ENCODE measurements at places on chromosomes 7 and 10.
A peak's percentile ranks its signal among the peaks of the same experiment; 100 is the strongest.

DNA sequence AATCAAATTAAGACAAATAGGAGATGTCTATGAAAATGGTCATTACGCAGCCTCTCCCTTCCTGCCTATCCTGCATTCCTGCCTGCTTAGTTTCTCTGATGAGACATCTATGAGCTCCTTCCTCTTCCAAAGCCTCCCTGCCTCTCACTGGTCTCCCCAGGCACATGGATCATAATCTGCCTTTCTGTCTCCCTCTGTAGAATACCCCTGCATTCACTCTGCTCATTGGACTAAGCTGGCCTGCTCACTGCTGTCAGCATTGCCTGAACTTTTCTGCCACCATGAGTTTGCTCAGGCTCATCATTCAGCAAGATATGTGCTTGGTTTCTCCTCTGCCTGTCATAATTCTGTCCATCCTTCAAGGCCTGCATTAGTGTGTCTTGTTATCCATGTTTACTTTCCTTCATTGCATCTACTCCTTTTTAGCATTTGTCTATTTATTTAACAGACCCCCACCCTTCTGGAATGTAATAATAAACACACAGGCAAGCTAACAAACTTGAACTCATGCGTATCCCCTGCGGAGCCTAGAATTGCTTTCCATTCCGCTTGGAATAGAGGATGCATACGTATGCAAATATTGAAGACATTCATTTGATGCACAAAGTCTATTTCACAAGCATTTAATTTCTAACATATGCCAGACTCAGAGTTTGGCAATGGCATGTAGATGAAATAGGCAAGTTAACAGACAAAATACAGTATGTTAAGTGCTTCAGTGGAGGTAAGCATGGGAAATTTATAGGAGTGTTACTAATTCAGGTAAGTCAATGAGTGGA lies 88.3 kb downstream of the PTPRZ1 start:
- peak; percentile 91 for DNase-seq

- no peak for DNase-seq
These were observed 33.3 kb upstream of the COL13A1 start for GRCh38 chr10:69768386-69768785.

DNA sequence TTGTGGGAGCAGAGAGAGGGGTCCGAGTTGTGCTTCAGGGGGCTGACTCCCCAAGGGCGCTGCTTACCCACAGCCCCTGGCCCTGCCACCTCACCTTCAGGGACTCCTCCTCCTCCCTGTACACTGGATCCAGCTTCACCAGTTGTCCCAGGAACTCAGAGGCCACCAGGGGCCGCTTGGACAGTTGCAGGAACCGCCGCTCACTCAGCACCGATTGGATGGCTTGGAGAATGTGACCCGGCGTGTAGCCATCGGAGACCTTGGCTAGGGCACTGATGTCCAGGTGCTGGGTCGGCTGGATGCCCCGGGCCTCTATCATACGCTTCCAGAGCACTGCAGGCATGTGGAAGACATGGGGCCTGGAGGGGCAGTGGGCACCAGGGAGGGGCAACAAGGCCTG lies 4.5 kb upstream of the ASB10 start:
- no peak for DNase-seq

DNA sequence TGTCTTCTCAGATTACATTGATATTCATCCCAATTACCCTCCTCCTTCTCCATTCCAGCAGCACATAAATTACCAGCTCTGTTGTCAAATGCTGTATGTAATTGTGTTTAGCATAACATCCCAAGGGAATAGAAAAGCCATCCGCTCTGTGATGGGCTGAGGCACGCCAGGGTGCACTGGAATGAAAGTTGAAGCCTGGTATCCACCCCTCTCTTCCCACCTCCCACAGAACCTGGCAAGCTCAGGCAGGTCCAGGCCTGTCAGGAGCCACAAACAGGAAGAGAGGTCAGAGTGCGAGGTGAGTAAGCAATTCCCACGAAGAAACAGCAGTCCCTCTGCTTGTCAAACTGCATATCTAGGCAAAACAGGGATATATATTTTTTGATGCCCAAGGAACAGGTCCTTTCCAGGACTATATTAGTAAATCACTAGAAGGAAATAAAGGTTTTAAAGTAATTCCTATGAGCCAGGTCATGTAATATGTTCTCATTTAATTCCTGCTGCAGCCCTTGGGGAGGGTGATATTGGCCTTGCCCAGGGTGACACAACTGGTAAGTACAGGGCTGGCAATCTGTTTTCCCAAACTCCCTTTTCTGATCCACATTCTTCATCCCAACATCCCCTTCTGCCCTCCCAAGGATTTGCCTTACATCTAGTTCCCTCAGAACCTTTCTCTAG lies 155.6 kb upstream of the GHITM start:
- peak; percentile 7 for DNase-seq

DNA sequence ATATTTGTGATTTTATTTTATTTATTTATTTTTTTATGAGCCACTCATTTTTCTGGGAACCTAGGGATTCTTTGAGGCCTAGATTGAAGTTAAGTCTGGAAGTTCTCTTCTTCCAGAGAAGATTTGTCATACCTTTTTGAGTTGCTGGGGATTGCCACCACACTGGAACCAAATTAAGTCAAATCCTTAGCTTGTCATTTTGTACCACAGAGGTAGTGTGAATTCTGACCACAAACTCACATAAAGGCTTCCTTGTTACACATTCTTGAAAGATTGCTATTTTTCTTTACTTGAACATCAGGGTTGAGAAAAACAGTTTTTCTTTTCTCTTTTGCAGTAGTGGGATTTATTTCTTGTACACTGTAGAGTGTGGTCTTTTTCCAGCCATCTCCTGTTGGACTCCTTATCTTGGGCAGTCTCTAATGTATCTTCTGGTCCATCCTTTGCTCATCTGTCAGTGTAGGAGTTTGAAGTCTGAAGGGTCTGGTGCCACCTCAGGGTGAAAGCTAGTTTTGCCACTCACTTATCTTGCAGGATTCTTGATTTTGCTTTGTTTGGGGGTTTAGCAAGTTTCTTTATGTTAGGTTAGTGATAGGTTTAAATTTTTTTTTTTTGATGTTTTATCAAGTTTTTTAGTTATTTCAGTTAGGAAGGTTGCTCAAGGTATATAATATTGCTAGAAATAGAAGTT lies 24.8 kb downstream of the PCBD1 start:
- DNase-seq: peak; percentile 22

- DNase-seq: no peak
These were observed 504.6 kb upstream of the MKI67 start for GRCh38 chr10:128630787-128631252.

GRCh38 chr7:1639071-1639470 lies 31.0 kb upstream of the ELFN1 start:
- DNase-seq: no peak

- DNase-seq: no peak
These were observed 6.9 kb downstream of the TMEM60 start for GRCh38 chr7:77791336-77791735.

- peak; percentile 50 for DNase-seq
These were observed 103.3 kb downstream of the FAM107B start for GRCh38 chr10:14671386-14671831.

- peak; percentile 44 for DNase-seq
These were observed 591 bp downstream of the BZW2 start for GRCh38 chr7:16646472-16647072.

DNA sequence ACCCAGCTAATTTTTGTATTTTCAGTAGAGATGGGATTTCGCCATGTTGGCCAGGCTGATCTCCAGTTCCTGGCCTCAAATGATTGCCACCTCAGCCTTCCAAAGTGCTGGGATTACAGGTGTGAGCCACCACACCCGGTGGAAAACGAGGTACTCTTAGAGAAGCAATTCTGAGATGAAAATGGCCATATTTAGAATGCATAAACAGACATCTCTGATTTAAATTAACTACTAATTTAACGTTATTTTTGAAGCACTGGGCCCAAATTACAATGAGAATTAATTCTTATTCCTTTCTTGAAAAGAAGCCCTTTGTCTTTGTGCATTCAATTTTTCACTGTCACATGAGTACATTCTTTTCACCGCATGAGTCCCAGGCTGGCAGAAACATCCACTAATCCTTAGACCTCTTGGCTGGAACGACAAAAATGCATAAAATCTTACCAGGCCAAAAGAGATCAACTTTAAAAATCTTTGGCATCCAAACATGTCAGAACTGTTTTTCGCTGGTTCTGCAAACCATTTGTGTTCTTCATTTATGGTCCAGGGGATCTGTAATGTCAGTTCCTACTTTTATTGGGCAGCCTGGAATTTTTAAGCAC lies 60.1 kb upstream of the CAPZA2 start:
- DNase-seq: peak; percentile 88

- DNase-seq: peak; percentile 49
These were observed 155.2 kb downstream of the MBL2 start for GRCh38 chr10:52617346-52617745.

DNA sequence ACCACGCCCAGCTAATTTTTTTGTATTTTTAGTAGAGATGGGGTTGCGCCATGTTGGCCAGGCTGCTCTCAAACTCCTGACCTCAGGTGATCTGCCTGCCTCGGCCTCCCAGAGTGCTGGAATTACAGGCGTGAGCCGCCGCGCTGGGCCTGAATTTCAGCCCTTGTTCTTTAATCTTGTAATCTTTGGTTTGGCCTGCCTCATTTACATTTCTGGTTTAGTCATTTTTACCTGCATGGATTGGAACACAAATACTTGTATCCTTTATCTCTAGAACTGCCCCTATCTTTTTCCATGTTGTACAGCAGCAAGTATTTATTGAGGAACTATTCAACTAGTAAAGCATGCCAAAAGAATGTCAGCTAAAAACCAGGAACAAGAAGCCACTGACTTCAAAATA lies 195.6 kb upstream of the FRMD4A start:
- DNase-seq: no peak

DNA sequence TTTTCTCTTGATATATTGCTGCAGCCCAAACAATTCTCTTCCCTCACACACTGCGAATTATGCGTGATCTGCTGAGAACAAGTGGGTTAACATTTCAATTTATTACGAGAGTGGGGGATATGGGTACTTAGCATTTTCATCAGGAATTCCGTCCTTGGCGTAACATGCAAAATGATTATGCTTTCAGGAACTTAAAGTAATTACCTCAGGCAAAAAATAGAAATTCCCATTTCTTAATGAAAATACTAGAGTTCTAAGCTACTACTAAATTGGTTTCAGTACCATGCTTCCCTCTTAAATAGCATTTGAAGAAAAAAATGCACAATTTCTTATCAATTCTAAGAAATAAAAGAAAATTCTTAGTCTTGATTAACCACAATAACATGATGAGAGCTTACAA lies 213.5 kb downstream of the GPAM start:
- no peak for DNase-seq

- no peak for DNase-seq
These were observed 130.3 kb downstream of the HECW1 start for GRCh38 chr7:43242628-43243255.

GRCh38 chr7:128963327-128963757 lies 25.6 kb downstream of the IRF5 start:
- peak; percentile 41 for DNase-seq

DNA sequence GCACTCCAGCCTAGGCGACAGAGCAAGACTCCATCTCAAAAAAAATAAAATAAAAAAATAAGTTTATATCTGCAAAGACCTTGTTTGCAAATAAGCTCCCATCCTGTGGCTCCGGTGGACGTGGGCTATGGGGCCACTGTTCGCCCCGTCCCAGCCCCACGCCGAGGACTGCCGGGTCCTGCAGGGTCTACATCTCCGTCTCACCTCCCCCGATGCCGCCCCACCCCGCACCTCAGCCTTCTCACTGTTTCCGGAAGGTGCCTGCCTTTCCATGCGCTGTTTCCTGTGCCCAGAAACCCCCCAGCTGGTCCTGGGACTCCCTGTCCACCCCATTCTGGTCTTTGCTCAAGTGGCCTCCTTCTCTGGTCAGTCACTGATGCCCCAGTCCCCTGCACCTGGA lies 5.0 kb upstream of the INTS1 start:
- DNase-seq: no peak

DNA sequence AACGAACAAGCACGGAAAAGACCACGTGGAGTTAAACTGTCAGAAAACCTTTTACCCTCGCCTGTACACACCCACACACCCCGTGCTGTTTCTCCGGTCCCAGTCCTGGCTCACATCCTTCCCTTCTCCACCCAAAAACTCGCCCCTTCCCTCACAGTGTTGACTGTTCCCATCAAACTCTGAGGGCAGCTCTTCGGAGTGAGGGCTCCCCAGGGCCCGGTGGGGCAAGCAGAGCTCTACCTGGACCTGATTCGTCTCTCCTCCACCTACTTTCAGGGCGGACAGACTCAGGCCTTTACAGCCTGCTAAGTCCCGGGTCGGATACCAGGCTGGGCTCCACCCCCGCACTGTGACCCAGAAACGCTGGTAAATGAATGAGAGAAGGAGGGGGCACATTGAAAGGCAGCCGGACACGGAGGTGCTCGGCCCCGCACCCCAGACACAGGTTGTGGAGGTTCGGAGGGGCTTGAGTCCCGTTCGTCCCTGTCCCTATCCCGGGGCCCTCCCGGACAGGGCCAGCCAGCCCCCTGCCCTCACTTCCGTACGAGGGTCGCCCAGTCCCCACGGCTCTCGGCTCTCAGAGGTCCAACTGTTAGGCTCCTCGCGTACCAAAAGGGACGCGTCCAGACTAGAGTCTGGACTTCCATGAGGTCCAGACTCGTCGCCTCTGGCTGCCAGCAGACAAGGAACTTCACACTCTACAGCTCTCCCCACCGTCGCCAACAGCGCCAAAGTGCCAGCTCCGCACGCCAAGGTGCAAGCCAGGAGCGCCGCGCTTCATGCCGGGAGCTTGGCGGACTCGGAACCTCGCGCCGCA lies 31.7 kb upstream of the ASL start:
- DNase-seq: peak; percentile 20

- DNase-seq: peak; percentile 7
These were observed 62.4 kb downstream of the SLC35B4 start for GRCh38 chr7:134254311-134254710.

DNA sequence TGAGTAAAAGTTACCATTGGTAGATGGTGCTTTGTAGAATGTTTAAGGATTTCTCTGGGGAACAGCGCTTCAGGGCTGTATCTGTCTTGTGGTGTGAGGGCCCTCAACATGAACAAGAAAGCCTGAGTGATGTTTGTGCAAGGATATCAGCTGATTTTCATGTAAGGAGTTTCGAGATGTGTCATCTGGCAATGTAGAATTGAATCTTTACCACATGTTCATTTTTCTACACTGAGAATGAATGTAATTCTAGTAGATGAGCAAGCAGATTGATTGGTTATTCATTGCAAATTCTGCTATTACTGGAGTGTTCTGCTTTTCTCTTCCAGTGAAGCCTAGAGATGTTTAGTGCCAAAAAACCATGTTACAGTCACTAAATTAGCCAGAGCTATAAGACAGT lies 87.7 kb downstream of the ST7 start:
- DNase-seq: peak; percentile 54

GRCh38 chr7:131895541-131896164 lies 339.2 kb upstream of the PODXL start:
- peak; percentile 100 for DNase-seq

DNA sequence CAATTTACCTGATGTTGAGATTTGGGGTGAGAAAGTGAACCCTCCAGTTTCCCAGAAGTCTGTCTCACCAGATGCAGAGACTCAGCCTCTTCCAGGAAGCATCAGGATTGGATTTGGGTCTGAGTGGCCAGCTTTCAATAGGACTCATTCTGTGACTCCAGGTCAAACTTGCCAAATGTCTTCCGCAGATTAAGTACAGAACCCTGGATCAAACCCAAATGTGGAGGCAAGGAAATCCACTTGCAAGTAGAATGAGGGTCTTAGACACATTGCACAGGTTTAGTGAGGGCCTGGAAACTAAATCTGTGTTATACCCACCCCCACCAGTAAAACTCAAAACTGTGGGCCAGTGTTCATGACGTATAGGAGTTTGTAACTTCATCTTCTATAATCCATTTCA lies 372.2 kb upstream of the MGMT start:
- DNase-seq: no peak

- no peak for DNase-seq
These were observed 388.7 kb downstream of the GFRA1 start for GRCh38 chr10:115884331-115884730.

All from EH (cell line).